Activated CD4-positive, CD25-positive, alpha-beta regulatory T cell (primary cell): ENCODE measurements at places on chromosomes 5 and 9.

GRCh38 chr9:93864032-93864431, 91.1 kb downstream of the BARX1 start:
- DNase-seq, result no peak

GRCh38 chr9:15711931-15712330, 159.1 kb downstream of the CCDC171 start:
- no peak for DNase-seq

GRCh38 chr5:111927191-111927590, 170.2 kb upstream of the NREP start:
- DNase-seq, result no peak

- DNase-seq, result no peak
Measured at GRCh38 chr9:137149942-137150616, 11.1 kb downstream of the GRIN1 start.

GRCh38 chr9:132769906-132770769, 99.9 kb downstream of the GTF3C4 start:
- peak; percentile 25 for DNase-seq

GRCh38 chr9:128818839-128819715, 777 bp downstream of the ENDOG start:
- no peak for DNase-seq

DNA sequence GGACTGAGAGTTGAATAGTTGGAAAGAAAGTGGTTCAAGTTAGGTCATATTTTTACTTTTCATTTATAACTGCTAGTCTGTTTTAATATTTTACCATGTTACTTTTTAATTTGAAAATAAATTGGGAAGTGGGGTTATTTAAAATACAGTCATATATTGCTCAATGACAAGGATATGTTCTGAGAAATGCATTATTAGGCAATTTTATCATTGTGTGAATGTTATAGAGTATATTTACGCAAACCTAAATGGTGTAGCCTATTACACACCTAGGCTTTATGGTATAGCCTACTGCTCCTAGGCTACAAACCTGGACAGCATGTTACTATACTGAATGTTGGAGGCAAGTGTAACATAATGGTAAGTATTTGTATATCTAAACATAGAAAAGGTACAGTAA, 5.2 kb downstream of the CCDC152 start:
- no peak for DNase-seq

DNA sequence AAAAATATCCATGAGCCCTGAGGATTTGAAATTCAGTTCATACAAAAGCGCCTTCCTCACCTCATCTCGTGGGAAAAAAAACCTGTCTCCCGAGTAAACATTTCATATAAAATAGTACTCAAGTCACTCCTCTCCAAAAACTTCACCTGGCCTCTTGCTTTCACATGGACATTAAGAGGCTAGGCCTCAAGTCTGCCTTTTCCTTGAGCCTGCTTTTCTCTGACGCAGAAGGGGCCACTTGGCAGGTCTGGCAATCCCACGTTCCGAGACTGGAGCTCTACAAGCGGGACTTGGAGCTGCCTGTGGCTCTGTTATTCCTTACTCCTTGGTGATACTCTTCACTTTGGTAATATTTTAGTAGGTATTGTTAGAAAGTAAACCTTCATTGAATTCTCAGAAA, 26.9 kb upstream of the CKS2 start:
- DNase-seq, result no peak

DNA sequence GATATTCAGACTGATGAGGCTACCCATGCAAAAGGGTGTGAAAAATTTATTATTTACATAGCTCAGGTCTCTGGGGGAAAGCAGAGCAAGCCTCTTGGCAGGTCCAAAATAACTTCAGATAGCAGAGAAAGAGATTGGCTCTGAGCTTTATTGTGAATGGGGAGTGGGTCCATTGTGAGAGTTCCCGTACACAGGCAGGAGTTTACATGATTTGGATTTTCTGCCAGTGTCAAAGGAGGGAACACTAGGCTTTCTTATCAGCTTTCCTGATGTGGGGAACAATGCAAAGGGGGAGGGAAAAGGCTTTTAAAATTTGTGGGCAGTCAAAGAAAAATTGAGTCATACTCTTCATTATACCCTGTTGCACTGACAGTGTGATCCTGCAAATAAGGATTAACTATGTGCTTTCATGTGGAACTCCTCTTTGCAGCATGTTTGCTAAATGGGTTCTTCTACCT, 615.0 kb upstream of the RIOK2 start:
- no peak for DNase-seq

- DNase-seq, result no peak
Measured at GRCh38 chr5:125236981-125237380, 490.5 kb upstream of the ZNF608 start.

DNA sequence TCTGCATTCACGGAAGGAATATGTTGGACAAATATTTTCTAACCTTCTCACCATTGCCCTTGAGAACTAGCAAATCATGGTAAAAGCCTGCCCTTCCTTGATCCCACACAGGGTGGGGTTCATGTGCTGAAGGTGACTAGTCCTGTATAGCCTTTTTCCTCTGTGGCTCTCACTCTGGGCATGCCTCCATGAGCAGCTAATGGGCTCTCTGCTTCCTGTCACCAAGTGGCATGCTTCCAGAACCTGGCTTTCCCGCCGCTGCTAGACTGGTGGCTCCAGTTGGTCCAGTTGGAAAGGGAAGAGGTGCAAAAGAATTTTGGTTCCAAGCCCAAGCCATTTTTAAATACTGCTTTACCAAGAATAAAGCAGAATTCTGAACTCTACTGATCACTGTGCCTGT, 35.5 kb downstream of the FBXO10 start:
- no peak for DNase-seq

DNA sequence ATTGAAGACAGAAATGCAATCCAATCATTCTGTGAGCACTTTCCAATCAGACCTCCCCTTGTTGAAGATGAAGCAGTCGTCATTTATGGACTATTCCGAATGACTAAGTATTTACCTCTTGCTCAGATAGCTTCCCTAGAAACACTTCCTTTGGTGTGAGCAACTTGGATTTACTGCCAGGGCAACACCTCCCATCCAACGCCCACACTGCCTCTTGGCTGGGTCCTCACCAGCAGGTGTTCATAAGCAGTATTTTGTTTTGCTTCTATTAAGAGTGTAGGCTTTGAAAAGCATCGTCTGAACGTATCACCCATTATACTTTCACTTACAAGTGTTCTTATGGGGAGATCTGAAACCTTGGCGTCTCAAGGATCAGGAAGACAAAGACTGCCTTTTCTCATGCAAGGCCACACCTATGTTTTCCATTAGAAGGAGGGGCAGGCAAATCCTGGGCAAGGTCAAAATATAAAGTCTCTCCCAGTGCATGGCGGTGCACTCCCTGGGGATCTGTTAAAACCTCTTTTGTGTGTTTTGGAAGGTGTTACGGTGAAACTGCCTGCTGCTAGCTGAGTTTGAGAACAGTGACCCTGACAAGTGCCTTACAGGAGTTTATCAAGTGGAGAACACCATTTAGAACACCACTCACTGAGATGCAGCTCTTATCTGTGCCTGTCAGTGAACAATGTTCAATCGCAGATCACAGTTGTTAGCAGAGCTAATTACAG, 10.6 kb upstream of the MARCHF3 start:
- DNase-seq, result no peak

DNA sequence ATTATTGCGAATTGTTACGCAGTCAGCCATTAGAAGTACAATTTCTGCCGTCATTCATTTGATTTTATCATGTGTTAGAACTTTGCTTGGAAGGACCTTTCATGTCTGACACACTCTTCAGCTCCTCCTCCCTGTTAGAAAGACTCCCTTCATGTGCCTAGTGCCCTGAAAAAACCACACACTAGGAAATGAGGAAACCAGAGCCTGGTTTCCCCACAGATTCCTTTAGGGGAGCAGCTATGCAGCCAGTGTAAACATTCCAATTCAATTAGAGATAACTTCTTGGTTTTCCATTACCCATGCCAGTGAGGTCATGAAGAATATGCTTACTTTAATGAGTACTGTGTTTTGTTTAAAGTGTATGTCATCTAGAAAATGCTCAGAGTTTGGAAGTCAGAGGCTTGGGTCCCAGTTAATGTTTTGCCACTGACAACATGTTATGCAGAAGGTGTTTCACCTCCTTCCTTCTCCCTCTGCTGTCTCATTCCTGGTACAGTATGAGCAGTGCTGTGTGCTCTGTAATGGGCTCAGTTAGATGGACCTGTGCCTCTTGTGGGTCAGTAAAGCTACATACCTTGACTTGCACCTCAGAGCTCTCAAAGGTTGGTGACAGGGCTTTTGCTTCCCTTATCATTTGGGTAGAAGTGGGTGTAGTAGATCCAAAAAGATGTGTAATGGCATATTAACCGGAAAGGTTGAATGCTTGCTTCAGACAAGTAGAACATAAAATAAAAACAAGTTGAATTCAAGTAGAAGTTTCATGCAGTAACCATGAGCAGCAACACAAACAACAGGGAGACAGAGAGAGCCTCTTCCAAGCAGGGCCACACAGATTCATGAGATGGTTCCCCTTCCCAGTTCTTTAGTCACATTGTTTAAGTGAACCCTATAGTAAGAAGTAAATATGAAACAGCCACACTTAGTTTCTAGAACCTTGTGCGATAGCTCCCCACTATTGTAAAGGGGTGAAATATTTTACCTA, 52.6 kb upstream of the TNFAIP8 start:
- DNase-seq, result no peak

GRCh38 chr9:129716091-129716490, 36.8 kb downstream of the PTGES start:
- DNase-seq, result no peak

- DNase-seq, result no peak
Measured at GRCh38 chr5:126812199-126812570, 35.2 kb downstream of the LMNB1 start.

DNA sequence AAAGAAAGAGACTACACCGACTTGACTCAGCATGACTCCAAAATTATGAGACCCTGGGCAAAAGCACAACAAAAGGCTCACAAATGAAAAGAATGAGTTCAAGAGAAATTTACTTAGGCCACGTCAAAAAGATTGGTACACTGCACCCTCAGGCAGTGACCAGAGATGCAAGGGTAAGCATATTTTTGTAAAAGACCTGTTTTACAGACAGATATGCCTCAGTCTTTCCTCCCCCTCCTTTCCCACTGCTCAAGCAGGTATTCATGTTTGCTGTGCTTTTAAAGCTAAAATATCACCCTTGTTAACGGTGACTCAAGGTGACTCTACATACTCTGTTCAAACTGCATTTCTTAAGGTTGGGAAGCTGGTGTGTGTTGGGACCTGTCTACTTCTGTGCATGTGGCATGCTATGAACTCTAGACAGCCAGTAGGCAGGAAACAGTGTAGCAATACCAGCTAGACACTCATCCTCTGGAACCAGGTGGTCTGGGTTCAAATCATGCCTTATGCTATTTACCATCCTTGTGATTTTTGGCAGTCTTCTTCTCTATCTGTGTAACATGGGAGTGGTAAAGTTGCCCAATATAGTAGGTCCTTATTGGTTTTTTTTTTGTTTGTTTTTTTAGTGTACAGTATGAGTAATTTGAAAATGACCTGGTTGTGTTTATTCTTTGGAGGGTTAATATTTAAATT, 98.7 kb downstream of the TLE4 start:
- no peak for DNase-seq

DNA sequence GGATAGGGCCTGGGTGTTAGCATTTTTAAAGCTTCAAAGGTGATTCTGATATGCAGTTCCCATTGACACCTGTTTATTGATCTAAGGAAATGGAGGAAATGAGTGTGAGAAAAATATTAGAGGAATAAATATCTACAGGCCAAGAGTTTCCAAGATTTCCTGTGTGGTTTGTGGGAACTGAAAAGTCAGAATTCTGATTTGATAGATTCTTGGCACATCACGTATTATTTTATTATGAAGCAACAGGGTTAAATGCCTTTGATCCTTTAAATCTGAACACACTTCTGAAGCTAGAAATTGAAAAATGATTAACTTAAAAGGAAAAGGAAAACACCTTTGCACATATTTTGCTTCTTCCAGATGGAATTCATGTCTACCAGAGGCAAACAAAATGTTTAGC, 113.7 kb downstream of the CD180 start:
- DNase-seq, result no peak

DNA sequence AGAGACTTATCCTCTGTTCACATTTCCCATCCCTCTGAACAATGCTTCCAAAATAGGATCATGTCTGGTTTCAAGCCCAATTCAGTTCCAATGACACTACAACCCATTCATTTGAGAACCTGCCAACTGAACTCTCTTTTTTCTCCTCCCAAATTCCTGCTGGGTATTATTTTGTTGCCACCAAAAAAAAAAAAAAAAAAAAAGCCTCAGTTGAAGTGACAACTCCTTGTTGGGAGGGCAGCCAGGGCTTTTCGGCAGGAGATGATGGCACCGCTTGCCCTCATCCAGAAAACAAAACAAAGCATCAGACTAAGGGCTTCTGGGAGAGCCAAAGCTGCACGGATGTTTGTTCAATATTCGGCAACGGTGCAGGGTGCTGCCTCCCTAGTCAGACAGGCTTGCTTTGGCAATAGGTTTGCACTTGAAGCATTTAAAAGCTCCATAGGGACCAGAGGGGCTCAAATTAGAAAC, 30.6 kb upstream of the TRIM32 start:
- DNase-seq, result no peak

- no peak for DNase-seq
Measured at GRCh38 chr5:157456301-157456700, 3.7 kb upstream of the NIPAL4 start.

DNA sequence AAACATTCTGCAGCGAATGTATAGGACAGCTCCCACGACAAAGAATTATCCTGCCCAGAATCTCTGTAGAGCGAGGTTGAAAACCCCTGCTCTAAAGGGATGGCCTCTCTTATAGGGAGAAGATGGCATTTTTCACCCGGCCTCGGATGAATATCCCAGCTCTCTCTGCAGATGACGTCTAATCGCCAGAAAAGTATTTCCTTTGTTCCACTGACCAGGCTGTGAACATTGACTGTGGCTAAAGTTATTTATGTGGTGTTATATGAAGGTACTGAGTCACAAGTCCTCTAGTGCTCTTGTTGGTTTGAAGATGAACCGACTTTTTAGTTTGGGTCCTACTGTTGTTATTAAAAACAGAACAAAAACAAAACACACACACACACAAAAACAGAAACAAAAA, 17.4 kb upstream of the RARS1 start:
- DNase-seq, result no peak

DNA sequence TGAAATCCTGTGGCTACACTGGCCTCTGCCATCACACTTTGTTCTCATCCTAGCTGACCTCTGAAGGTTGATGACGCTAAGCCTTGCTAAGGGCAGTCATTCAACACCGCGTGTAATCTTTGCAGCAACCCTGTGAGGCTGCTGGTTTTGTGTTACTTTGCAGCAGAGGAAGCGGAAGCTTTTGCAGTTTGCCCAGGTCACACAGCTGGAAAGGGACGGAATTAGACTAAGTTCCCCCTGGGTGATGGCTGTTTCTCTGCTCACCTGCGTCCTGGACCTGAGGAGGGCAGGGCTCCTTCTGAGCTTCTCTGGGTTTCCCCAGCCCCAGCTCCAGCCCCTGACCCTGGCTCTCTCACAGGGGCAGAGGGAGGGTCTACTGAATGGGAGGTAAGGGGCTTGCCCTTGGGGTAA, 7.3 kb upstream of the SLC25A51 start:
- no peak for DNase-seq

DNA sequence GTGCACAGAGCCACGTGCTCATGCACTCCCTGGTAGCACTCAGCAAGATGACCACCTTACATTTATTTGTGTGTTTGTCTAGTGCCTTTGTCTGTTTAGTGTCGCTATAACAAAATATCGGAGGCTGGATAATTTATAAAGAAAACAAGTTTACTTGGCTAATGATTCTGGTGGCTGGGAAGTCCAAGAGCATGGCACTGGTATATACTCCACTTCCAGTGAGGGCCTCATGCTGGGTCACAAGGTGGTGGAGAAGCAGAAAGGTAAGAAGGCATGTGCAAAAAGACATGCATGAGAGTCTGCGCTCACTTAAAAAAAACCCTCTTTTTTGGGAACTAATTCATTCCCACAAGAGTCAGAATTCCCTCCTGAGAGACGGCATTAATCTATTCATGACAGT, 52.5 kb upstream of the BOD1 start:
- DNase-seq, result no peak
